CD14-positive monocyte (primary cell): ENCODE measurements at places on chromosomes 2 and 18.

- peak; percentile 34 for DNase-seq
Measured at GRCh38 chr18:76405681-76406356, 89.2 kb downstream of the ZNF516 start.

GRCh38 chr2:140650825-140651224, 1480.0 kb downstream of the LRP1B start:
- no peak for DNase-seq

DNA sequence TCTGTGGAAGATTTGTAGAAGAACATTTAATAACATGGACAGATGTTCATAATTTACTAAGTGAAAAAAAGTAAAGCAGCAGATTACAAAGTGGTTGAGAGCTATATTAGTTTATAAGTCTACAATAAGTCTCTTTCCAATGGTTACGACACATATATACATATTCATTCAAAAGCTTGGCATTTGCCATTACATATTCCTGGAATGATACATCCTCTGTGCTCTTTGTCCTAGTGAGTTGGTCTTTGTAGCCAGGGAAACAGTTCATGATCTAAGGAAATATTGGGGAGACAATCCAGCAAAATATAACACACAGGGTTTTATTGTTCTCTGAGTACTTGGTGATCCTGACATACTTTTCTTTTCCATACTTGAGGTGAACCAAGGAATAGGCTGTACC, 32.5 kb upstream of the SOS1 start:
- DNase-seq = no peak

- DNase-seq = no peak
Measured at GRCh38 chr2:125867908-125868307, 788.0 kb upstream of the GYPC start.

DNA sequence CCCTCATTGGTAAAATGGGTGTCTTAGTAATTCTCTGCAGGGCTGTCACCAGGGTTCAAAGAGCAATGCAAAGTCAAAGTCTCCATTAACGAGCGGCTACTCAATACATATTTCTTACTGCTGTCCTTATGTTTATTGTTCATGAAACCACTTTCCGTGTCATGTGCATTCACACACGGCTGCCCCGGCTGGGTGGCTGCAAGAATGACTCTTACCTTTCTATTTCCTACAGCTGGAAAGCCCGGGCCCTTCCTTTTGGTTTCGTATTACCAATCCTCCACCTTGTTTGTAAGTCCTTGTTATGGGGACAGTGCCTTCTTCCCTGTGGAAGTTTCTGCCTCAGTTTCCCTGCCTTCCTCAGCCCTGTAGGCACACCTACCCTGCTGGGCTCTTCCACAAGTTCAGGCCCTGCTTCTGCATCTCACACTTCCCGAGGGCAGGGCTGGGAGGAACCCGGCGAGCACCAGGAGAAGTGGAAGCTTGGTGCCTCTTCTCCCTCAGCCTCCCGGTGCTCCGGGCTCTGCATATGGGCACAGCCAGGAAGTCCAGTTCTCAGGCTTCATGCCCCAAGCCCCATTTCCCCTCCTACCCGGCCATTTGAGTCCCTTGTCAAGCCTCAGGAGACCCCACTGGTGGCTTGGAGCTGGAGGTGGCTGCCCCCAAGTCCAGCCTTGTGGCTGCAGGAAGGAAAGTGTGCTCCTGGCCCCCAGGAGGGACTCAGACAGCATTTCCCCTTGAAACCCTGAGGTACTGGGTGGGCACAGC, 18.7 kb upstream of the ACKR3 start:
- no peak for DNase-seq

GRCh38 chr18:57004366-57005121, 142.3 kb upstream of the BOD1L2 start:
- DNase-seq = peak; percentile 42

GRCh38 chr18:36811955-36812354, 16.8 kb downstream of the TPGS2 start:
- DNase-seq = no peak

GRCh38 chr18:64019922-64020756, 50.3 kb downstream of the SERPINB8 start:
- DNase-seq = no peak

DNA sequence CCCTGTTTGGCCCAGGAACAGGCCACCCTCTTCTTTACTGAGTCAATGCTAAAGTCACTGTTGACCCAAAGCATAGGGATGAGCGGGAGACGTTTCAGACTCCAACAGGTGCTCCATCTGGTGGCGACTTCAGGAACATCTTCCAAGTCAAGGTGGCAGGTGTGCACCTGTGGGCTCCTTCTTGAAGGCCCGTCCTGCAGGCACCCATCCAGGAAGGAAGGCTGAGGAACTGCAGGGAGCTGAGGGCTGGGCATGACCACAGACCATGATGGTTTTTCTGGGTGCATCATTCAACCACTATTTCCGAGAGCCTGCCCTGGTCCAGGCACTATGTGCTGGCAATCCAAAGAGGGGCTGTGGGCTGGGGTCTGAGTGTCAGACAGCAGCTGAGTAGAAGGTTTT, 142.8 kb downstream of the NDUFA10 start:
- peak; percentile 33 for DNase-seq

- peak; percentile 27 for DNase-seq
Measured at GRCh38 chr18:45373286-45373880, 241.9 kb upstream of the SLC14A2 start.

GRCh38 chr18:22303927-22304326, 113.8 kb downstream of the CTAGE1 start:
- peak; percentile 48 for DNase-seq

- no peak for DNase-seq
Measured at GRCh38 chr18:42508683-42509296, 553.8 kb downstream of the PIK3C3 start.

GRCh38 chr2:85188852-85189251, 55.7 kb downstream of the TCF7L1 start:
- DNase-seq = no peak

DNA sequence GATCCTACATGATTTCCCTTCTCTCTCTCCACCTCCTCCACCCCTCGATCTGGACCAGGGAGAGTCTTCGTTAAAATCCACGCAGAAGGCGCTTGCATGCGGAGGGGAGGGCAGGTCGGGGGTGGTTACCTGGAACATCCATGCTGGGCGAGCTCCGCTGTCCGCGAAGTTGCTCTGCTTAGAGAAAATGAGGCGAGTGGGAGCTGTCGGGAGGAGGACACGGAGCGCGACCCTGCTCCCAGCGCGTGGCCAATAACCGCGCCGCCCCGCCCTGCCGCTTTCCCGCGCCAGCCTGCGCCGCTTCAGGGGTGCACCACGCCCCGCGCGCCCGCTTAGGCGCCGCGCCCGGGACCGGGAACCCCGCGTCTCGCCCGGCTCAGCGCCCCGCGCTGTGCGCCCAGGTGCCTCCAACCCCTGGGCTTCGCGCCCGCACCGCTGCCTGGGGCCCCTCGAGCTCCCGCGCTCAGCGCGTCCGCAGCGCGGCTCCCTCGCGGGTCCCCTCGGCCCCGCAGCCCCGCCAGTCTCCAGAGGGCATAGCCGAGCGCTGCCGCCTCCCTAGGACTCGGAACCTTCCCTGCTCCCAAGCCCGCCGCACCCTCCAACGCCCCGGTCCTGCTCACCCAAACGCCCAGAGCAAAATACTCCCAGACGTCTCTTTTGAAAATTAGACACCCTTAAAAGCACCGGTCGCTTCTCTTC, 636 bp downstream of the CBLN2 start:
- no peak for DNase-seq

GRCh38 chr18:26722565-26722931, 143.0 kb downstream of the AQP4 start:
- DNase-seq = no peak

- no peak for DNase-seq
Measured at GRCh38 chr18:39318008-39318407, 1752.4 kb upstream of the CELF4 start.
